ENCODE measurements at places on chromosomes 3 and 15.

DNA sequence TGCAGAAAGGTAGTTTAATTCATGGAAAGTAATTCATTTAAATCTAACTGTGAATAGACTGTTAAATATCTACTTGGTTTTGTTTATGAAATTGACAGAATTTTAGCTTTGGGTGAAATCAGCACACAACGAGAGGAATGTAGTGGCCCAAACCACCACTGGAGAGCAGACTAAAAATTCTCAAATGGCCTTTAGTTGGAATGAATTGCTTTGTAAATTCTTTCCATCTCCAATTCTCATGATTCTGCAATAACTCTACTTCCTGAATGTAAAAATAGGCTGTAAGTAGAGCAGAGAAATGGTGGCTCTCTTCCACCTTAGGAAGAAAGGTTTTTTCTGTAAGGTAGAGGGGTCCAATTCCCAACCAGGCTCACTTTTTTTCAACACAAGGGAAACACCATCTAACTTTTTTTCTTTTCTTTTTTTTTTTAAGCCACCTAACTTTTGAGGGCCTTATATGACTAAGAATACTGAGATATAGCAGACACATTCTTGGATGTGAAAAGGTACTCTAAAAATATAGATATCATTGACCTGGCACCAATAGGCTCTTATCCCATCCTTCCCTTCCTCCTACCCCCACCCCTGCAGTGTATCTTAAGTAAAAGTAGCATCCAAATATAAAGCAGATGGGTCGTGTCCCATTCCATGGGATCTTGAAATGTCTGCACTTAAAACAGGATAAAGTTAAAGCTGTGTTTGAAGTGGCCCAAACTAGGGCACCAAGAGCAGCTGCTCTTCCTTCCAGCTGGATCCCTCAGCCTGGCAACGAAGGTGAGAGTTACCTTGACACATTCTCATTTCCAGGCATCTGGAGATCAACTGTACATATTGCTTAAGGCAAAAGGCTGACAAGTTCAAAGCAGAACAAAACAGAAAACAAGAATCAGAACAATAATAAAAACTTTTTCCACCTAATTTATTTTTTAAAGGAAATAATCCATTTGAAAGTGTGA is 194.1 kb downstream of the TPRG1 start:
- ATAC-seq = peak; percentile 12

DNA sequence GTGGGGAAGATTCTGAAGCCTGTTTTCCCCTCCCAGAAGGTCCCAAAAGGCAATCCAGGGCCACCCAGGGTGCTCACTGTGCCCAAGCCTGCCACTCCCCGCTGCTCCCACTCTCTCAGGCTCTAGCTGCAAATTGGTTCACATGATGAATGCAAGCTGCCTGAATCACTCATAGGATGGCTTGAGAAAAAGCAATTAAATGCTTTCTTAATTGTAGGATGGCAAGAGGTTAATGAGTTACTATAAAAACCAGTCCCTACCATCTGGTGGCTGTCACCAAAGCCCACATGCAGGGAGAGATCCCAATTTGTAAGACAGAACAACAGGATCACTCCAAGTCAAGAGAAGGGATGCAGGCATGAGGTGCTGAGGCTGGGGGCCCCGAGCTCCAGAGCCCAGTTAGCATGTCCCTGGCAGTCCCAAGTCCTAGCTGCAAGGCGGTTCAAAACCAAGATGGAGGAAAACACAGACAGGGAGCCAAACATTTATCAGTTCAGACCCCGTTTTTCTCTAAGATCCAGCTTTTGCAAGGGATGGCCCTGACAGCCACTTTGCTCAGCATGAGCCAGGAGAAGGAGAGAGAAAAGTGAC is 207.1 kb downstream of the UACA start:
- no peak for ATAC-seq

DNA sequence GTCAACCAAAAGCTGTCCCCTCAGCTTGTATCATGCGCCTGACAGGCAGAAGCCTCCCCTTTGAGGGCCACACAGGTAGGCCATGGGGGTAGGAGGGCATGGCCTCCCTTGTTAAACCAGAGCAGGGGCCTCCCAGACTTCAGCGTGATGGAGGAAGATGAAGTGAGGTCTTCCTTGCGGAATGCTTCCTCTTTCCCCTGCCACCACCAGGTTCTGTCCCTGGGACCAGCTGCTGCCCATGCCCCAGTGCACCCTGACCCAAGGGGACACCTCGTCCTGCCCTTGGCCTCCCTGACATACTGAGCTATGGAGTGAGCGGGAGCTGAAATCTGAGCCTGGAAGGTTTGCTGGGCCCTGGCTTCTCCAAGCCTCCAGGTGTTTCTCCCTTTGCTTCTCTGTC is 26.7 kb downstream of the SSUH2 start:
- no peak for ATAC-seq

DNA sequence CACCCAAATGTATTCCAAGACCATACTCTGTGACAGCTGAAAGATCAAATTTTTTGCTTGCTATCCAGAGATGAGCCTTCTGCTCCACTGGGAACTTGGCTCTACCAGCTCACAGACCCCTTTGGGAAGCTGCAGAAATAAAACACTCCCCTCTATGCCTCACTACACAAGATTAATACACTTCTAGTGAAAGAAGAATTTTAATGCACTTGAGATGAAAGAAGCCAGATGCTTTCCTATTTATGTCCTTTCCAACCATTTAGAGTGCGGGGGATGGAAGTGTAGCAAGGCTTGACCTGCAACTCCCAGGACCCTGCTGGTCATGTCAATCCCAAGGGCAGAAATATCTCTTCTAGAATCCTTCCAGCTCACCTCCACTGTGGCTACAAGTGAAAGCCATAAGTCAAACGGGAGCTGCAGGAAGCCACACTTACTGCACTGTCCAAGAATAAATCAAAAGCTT is 34.7 kb downstream of the ANXA2 start:
- no peak for ATAC-seq

GRCh38 chr3:65856907-65857306 is 181.8 kb downstream of the MAGI1 start:
- ATAC-seq = no peak

DNA sequence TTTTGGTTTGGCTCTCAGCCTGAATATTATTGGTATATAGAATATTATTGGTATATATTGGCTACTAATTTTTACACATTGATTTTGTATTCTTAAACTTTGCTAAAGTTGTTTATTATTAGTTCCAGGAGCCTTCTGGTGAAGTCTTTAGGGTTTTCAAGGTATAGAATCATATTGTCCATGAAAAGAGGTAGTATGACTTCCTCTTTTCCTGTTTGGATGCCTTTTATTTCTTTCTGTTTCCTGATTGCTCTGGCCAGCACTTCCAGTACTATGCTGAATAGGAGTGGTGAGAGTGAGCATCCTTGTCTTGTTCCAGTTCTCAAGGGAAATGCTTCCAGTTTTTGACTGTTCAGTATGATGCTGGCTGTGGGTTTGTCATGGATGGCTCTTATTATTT is 107.3 kb upstream of the LIPC start:
- no peak for ATAC-seq

GRCh38 chr3:60056404-60056803 is 1006.6 kb upstream of the CFAP20DC start:
- ATAC-seq = no peak

GRCh38 chr3:11810276-11810675 is 36.4 kb downstream of the TAMM41 start:
- ATAC-seq = no peak

DNA sequence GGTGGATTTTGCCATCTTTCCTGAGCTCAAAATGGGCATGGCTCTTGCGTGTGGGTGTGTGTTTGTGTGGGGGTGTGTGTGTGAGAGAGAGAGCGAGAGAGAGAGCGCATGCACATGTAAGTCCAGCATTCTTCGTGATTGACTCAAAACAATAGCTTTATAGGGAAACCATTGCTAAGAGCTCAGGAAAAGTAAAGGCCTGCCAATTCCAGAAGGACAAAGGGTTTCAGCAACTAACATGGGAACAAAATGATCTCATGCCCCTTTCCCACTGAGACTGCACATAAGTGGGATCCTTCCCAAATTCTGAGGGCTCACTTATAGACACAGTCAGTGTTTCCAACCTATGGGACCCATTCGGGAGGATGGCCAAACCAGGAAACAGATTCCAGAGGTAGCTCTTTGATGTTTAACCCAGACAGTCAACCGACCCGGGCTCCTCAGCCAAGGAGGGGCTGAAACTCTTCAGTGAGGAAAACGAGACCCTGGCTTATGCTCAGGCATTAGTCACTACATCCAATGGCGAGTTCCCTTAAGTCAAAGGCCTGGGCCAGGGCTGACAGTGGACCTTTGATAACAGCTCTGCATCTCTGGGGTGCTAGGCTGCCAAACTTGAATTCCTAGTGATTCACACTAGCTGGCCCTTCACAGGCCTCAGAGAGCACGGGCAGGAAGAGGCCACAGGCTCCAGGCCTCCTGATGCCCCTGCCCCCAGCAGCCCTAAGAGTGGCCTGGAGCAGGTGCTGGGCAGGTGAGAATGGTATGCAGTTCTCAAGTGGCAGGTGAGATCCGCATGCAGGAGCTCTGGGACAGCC is 305.0 kb upstream of the C2CD4B start:
- ATAC-seq = no peak

GRCh38 chr3:168885028-168885427 is 778.5 kb downstream of the MECOM start:
- no peak for ATAC-seq

DNA sequence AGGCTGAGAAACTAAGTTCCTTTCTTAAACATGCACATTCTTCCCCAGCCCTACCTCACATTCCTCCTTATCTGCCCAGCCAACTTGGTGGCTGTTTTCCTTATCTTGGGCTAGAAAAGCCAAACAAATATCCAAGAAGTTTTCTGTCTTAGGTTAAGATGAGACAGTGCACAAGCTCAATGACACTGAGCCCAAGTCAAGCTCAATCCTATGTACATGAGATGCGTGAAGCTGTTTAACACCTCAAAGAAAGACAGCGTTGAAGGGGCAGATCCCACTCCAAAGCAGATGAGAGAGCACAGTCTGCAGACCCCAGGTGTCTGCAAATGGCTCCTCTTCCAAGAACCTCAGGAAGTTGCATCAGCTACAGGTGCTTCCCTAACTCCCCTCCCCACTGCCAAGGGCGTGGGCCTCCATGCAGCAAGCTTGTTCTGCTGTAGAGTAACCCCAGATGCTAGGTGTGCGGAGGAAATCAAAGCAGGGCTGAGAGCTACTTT is 16.6 kb downstream of the LRRC2 start:
- no peak for ATAC-seq

- no peak for ATAC-seq
Observed at GRCh38 chr3:76624164-76624563, 415.7 kb upstream of the ROBO2 start.

DNA sequence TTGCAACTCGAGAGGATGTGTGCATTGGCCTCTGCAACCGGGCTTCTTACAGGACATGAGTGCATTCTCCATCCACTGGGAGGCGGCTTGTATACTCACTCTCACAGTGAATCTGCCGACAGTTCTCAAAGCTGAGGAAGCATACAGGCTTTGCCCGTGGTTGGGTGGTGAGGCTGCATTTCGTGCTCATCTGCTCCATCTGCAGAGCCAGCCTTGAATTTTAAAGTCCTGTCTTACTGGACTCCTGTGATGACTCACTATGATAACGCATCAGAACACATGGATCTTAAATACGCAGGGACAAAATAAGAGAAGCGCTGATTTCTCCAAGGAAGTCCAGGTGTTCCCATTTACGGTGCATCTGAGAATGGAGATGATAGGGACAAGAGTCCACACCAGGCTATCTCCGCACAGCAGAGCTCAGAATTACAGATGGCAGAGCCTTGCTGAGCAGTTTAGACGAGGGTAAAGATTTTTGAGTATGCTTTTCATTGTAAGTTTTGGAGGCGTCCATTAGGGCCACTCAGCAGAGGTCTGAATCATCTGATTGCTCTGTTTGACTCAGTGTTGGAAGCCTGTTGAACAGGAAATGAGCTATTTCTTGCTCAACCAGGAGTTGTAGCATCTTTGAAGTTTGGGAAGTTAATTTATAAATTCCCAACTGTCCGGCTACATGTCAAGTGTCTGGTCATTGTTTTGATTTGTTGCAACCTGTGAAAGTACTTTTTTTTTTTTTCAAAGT is 87.1 kb downstream of the GABRG3 start:
- no peak for ATAC-seq

- peak; percentile 71 for ATAC-seq
Observed at GRCh38 chr3:31925271-31925630, 55.8 kb downstream of the OSBPL10 start.

DNA sequence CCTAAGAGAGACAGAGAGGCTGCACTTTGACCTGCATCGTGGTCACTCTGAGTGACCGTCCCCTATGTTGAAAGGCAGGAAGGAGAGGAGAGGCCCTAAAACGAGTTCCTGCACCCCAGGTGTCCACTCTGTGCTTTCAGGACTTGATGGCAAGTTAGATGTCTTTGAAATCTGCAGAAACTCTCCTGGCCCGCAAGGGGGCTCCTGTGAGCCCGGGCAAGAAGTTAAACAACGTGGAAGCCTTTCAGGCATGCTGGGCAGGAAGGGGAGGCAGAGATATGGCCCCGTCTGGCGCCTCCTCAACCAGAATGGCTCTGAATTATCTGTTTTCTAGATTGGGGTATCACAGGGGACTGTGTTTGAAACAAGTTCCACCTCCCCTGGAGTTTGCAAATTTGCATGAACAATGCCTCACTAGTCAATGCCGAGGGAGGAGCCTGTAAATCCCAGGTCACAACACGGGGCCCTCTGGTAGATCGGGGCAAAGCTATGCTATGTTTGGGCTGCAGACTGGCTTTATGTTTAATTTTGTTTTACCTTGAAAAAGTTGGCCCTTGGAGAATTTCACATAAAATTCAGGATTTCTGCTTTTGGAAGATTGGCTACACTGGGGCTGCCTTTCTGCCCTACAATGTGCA is 9.8 kb downstream of the CTXND1 start:
- ATAC-seq = peak; percentile 6

DNA sequence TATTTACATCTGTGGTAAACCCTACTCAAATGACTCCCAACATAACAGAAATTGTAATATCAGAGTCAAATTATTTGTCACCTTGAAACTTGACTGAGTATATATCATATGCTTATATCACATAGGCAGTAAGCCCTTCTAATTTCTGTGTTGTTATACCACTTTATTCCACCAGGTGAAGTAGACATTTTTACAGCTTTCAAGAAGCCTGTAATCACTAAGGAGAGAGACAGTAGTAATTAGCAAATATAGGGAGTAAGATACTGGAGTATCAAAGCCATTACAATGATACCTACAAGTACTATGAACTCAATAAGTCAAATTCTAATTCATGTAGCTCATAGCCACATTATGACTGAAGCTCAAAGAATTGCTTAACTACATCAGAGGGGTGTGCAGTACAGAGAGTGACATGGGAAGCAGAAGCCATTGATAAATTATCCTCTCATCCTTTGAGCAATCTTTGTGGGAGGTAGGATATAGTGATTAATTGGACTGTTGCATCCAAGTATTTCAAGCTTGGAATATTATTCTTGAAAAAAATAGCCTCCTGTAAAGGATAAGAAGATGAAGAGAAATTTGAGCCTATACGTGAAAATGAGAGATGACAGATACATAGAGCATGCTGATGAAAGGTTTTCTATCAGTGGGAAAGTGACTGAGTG is 1005.9 kb downstream of the ZPLD1 start:
- peak; percentile 41 for ATAC-seq

DNA sequence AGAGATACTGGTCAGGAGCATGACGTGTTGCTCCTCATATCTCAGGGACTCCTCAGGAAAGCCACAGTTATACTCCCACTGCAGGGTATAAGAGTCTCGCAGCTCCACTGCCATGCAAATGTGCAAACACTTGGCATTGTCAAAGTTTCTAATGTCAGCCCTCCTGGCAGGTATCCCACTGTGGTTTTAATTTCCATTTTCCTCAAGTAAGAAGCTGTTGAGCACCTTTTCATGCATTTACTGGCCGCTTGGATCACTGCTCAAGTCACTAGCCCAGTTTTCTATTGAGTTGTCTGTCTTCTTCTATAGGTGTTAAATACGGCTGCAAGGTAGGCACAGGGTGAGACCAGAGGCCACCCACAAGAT is 41.9 kb upstream of the GRIP2 start:
- no peak for ATAC-seq
